Endothelial cell (in vitro differentiated cells): ENCODE measurements at places on chromosomes 5 and 9. TPM values are rescaled to one million over a fixed set of nuclear protein-coding genes. Genes with fewer than 3 reads are reported as not detected.

FGD3 gene
- total RNA-seq = 1.1 TPM

OLFM1 gene
- 0.74 TPM for total RNA-seq

SLC6A18 gene
- not detected for total RNA-seq

FAM163B gene
- not detected for total RNA-seq

RAPGEF6 gene
- total RNA-seq = 16.9 TPM

FOXI1 gene
- 2.2 TPM for total RNA-seq

SPRY4 gene
- 74.2 TPM for total RNA-seq

SV2C gene
- total RNA-seq = 0.15 TPM
